ENCODE measurements at places on chromosomes 5 and 9.

DNA sequence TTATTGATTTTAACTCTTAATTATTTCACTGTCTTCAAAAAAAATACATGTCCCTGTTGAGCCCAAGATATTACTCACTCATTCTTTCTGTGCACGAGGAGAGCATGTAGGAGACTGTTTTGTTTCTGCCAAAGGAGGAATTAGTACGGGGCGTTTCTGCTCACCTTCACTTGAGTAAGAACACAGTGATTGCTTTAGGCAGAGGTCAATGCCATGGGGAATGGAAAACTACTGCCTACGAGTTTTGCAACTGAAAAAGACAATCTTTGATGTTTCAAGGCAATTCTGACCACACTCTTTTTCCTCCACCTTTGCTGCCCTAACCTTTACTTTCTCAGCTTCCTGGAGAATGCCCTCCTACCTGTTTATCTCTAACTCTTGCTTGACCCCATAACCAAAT lies 109.4 kb downstream of the CCDC192 start:
- no peak for DNase-seq

DNA sequence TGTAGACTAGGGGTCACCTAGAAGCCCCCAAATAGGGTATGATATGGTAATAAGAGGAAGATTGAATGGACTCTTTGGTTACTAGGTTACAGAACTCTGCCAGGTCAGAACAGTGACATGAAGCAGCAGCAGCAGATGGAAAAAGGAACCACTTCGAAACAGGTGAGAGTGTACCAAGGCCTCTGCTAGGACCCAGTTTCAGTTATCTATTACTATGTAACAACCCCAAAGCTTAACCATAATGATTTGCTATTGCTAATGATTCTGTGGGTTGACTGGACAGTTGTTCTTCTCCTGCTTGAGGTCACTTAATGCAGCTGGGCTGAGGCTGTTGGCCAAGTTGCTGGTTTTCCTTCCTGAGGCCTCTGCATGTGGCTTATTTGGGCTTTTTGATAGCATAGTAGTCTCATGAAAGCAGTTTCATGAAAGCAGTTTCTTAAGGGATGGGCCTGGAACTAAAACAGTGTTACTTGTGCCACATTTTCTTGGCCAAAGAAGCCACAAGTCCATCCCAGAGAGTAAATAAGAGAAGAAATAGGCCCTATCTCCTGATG lies 17.6 kb downstream of the C9orf43 start:
- DNase-seq, result no peak

DNA sequence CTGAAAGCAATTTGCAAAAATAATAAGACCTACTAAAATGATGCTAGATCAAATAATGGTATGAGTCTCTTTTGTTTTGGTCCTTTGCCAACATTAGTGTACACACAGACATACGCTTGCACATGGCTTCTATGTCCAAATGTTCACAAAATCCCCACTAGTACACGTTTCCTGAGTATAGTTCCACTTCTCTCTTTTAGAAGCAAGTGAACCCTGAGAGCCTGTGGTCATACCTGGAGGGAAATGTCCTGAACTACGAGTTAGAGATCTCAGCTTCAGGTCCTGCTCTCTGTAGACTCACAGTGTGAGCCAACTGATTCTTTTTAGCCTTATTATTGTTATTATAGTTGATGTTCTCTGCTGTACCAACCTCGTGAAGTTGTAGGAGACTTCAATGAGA lies 47.3 kb upstream of the ACTBL2 start:
- no peak for DNase-seq

DNA sequence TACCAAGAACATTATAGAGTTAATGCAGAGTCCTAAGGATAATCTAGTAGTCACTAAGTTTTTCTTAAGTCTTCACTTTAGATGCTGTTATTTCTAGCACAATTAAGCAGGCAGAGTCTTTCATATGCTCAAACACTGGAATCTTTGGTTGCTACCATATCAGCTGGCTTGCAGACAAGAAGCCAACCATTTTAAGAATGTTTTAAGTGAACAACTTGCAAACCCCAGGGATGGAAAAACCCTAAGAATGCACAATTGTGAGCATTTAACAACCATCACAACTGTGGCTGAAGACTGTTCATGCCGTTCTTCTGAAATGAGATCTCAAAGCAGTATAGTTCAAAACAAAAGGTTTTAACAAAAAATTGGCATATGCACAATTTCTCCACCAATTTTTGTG lies 55.1 kb downstream of the CSNK1A1 start:
- DNase-seq, result no peak

- DNase-seq, result no peak
Observed at GRCh38 chr5:88671505-88672499, 211.2 kb downstream of the MEF2C start.

Measured in GM13976 (cell line).